ENCODE measurements at places on chromosomes 2 and 18.

- DNase-seq = no peak
These were observed 27.8 kb downstream of the KLHL23 start for GRCh38 chr2:169761251-169761969.

GRCh38 chr2:152046940-152047339 lies 51.9 kb downstream of the CACNB4 start:
- no peak for DNase-seq

GRCh38 chr2:154194909-154195643 lies 323.4 kb downstream of the GALNT13 start:
- no peak for DNase-seq

DNA sequence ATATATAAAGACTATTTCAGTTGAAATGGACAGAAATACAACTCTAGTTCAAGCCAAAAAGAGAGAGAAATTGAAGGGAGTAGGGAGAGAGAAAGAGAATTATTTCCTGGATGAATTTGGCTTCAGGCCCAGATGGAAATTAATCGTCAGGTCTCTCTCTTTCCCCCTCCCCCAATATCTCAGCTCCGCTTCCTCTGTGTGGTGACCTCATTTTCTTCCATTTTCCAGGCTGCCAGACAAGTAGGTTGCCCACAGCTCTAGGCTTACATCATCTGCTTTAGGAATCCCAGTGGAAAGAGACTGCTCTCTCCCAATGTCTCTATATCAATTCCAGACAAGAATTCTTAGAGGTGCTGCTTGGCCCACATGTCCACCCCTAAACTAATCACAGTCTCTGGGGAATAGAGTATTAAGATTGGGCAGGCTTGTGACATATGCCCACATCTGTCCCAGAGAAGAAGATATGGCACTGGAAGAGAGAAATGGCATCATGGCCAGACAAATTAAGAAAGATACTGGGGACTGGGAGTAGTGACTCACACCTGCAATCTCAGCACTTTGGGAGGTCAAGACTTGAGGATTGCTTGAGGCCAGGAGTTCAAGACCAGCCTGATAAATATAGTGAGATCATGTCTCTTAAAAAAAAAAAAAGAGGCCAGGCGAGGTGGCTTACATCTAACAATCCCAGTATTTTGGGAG lies 37.2 kb upstream of the CFAP36 start:
- no peak for DNase-seq

- DNase-seq = no peak
These were observed 63.0 kb upstream of the MSH2 start for GRCh38 chr2:47339745-47340541.

- DNase-seq = no peak
These were observed 40.1 kb upstream of the SNORC start for GRCh38 chr2:232829988-232830387.

- DNase-seq = no peak
These were observed 3.6 kb upstream of the RUFY4 start for GRCh38 chr2:218065239-218066006.

DNA sequence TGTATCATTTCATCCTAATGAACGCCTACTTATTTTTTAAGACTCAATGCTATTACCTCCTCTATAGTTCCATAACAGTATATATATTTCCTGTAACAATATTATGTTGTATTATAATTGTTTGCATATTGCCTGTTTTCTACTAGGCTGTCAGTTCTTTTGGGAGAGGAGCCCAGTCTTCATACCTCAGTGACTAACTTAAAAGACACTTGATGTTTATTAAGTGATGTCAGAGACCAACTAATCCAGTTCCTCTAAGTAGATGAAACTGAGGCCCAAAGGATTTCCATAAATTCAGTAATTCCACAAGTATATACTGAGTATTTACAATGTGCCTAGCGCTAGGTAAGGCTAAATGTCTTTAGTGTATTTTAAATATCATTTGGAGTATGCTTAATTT lies 48.9 kb upstream of the AAK1 start:
- no peak for DNase-seq

DNA sequence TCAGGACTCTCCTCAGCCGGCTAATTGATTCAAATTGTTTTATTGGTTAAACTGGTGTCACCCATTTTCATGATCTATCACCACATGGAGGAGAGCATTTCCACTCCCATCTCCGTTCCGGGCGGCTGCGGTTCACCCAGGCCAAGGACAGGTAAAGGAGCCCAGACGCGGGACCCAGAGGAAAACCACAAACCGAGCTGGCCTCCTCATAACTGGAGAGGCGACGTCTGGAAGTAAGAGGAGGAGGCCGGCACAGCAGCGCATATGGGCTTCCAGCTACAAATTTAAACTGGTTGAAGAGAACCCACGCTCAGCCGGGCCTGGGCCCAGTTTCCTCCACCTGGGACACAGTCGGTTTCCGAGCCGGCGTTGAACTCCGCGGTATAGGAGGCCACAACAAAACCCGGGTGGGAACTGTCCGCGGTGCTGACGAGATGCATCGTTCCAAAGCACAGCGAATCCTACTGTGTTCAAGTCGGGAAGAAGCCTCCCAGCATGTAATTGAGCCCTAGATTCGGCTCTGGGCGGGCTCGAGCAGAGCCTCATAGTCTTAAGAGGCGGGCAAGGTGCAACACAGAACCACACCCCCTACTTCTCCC lies 3.0 kb upstream of the SKOR2 start:
- no peak for DNase-seq

- DNase-seq = no peak
These were observed 34.1 kb upstream of the OLA1 start for GRCh38 chr2:174282441-174282840.

GRCh38 chr18:24011123-24011917 lies 3.2 kb upstream of the TTC39C start:
- DNase-seq = no peak

DNA sequence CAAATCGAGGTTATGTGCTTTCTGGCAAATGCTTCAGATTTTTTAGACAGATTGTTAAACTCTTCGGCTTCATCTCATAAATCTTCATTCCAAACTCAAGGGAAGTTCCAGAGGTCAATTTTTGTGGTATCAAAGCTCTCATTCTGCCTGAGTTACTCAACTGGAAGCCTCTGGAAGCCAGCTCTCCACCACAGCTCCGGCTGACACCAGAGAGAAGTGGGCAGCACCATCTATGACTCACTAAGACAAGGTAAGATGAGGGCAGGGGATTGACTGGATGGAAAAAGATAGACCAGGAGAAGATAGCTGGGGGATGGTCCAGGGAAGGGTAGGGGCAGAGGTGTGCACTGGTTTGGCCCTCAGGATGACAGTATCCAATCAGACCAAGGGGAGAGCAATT lies 137.3 kb upstream of the HNRNPA3 start:
- DNase-seq = no peak

- no peak for DNase-seq
These were observed 162.0 kb upstream of the SOX11 start for GRCh38 chr2:5530011-5530696.

GRCh38 chr2:160687629-160688028 lies 194.0 kb upstream of the RBMS1 start:
- DNase-seq = no peak

- DNase-seq = no peak
These were observed 1.0 kb downstream of the CYP1B1 start for GRCh38 chr2:38074764-38075506.

GRCh38 chr2:221486106-221486505 lies 86.0 kb downstream of the EPHA4 start:
- no peak for DNase-seq

DNA sequence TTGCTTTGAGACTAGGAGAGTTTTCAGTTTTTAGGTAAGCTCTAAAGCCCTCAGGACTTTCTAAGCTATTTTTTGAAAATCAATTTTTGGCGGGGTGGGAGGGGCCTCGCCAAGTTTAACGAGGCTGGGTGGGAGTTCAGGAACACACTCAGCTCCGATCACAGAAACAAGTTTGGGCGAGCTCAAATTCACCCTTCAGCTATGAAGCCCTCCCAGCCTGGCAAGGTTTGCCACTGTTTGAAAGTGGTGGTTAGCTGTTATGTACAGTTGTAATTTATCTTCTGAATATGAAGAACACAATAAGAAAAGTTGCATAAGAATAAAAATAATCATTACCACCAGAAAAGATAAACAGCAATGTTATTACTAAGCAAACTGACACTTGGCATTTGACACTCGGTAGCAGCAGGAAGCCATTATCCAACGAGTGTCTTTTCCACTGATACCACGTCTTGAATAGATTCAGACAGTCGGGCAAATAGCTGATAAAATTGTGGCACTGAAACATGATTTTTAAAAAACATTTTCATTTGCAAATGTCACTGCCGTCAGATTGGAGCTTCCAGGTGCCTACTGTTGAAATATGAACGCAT lies 59.8 kb downstream of the KCTD1 start:
- DNase-seq = no peak

GRCh38 chr2:120323214-120323613 lies 22.7 kb upstream of the INHBB start:
- DNase-seq = no peak

GRCh38 chr2:147223119-147223518 lies 621.7 kb upstream of the ACVR2A start:
- no peak for DNase-seq

DNA sequence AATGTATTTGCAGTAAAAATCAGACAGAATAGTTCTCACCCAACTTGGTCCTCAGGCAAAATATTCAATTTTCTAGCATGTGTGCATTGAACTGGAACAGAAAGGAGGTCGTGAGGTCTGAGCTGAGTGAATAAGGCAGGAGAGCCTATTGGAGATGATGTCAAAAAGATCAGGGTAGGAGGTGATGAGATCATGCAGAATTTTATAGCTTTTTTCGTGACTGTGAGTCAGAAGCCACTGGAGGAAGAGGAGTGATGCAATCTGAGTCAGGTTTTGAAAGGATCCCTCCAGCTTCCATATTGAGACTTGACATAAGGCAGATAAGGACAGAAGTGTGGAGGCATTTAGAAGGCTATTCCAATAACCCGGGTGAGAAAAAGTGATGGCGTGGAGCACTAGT lies 299.5 kb upstream of the SOX11 start:
- no peak for DNase-seq

DNA sequence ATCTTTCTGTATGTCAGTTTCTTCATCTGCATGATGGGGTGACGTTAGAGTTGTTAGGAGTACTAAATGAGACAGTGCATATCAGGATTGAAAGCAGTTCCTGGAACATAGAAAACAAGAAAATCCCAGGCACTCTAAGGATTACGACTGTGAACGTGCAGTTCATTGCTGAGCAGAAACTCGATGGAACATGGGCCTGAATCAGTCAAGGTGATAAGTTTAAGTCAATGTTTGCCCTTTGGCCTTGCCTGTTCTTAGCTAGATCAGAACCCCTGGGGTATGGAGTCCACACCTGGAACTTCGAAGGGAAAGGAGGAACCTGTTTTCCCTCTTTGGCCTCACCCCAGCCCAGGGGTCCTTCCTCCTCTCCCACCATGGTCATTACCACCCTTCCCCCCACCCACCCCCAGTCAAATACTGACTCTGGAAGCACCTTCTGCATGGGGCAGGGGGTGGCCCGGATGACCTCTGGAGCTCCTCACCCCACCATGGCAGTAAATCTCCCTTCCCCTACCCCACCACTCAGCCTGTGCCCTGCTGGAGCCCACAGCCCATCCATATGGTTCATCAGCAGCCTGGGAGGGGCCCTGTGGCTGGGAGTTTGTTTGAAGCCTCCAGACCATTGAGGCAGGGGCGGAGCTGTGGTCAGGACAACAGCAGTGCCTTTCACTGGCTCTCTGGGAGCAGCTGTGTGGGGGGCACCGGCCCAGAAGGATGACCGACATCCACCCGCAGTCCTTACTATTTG lies 164.1 kb downstream of the SMAD7 start:
- DNase-seq = no peak

- no peak for DNase-seq
These were observed 46.5 kb downstream of the FARSB start for GRCh38 chr2:222609381-222609780.

DNA sequence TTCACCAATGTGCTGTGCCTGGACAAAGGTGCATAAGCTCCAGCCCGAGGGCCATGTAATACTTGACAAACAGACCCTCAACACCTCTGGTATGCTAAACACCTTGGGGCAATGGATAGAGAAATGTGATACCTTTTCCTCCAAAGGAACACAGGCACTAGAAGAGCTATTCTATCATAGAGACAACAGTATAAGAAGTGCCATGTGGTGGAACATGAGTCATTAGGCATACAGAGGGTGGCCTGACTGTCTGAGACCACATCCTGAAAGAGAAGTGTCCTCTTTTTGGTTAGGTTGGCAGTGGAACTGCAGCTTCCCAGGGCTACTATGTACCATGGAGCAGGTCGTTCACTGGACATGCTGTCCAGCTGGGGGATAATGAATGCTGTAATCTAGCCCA lies 153.9 kb downstream of the INSIG2 start:
- DNase-seq = no peak

DNA sequence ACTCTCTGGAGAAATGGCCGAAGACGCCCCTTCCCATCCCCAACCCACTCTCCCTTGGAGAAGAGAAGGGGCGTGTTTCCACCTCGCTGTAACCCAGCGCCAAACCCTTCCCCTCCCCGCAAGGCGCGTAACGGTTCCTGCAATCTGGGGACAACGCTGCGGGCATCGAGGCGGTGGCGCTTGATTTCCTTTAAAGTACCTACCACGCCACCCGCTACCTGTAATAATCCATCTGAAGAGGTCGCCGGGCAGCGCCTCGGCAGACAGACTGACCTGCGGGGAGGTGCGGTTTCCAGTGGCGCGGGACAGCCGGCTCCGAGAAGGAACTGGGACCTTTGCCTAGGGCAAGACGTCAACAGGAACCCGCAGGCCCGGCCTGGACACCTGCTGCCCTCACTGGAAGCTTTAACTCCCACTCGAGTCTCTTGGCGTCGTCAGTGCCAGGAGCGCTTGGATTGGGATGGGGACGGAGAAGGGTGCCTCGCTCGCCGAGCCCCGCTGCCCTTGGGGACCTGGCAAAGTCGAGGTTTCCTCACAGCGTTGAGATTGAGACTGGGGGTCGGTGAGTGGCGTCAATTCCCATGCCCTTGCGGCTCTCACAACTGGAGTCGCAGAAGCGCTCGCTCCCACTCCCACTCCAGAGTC lies at the start of gene CYP1B1:
Gene CYP1B1 (minus strand): TSS at position 645 of the 645 bp plus-strand sequence. CDS start 763 bp downstream, outside the sequence.
- DNase-seq = no peak

DNA sequence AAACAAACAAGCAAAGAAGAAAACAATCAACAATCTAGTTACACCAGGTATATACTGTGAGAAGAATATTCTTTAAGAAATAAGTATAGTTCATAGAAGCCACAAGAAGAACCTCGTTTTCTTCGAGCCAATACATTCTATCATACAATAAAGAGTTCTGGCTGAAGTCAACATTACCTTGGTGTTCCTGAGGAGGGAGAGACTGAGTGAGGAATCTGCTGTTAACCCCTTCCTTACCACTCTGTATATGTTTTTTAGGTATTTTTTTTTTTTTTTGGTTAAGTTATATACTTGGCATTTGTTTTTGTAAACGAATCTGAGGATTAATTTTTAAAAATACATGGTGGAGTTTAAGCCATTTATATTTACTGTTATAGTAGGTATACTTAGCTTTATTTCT lies 412.5 kb downstream of the NUP35 start:
- no peak for DNase-seq
